CD8-positive, alpha-beta T cell (primary cell): ENCODE measurements at places on chromosomes 12 and 14.
A peak's percentile ranks its signal among the peaks of the same experiment; 100 is the strongest.

DNA sequence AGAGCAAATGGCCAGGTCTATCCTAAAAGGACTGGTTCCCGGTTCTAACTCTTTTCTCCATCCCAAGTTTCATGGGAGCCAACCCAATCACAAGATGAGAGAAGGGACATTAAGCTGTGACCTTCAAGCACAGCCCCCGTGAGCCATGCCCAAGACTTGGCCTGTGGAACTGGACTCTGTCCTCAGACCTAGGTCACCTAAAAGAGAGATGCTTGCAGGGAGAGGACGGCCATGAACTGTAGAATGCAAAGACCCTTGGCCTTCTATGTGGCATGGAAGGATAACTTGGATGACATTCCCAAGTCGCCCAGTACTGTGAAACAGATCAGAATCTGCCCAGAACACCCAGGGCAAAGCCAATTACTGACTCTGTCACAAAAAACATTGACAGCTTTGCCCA, 263.5 kb downstream of the DPF3 start:
- DNase-seq: no peak

- peak; percentile 81 for DNase-seq
These were observed 1.3 kb downstream of the ESYT1 start for GRCh38 chr12:56129206-56129941.

DNA sequence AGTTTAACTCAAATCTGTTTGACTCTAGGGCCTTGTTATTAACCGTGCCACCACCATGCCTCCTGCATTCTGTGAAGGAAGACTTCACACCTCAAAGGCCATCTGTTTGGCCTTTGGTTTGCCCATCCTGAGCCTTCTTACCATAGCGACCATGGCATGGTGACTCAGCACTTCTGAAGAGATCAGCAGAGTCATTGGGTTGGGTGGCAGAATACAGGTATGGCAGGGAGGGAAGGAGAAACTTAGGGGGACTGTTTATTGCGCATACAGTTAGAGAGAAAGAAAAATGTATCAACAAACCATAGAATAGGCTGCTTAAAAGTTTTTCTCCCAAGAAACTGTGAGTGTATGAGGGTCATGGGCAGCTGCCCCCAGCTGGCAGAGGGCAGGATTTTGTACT, 49.2 kb downstream of the DAD1 start:
- no peak for DNase-seq

DNA sequence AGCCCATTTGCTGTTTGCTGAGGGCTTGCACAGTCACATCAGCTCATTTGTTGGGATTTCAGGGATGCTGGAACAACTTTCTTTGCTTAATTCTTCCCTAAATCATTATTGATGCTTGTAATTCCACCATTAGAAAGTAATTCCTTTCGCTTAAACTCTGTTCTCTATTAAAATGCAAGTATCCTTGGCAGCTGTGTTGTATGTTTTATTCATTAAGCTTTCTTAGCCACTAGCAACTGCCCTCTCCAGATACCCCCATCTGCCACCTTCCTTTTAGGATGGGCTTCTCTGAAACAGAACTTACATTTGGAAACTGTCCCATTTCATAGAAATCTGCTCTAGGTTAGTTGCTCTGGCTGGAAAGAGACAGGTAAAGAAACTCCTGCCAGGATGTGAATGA, 43.7 kb downstream of the ADCK1 start:
- DNase-seq: no peak

- DNase-seq: no peak
These were observed 617.6 kb downstream of the LRFN5 start for GRCh38 chr14:42224053-42224888.

DNA sequence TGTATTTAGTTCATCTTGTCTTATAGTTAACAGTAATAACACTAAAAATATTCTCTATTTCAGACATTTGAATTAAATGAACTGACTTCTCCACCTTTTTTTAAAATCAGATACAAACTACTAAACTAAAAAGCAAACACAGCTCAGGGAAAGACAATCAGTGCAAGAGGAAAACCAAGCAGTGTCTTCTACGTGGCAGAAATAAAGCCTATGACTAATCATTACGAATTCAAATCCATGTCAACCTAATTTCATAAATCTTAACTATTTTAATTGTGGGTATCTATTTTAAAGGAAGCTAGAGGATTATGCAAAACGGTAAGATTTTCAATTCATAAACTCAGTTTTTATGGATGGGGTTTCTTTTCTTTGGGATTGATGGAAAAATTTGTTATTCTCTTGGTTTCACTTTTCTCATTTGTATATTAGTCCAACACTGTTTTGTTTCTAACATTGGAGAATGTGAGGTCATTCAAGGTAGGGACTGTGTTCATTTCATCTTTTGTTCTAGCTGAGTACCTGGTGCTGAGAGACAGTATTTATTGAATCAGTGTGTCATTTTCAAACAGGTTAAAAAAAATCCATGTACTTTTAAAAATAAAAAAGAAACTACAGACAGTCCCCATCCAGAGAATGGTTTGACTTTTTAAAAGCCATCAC, 12.8 kb upstream of the PALS1 start:
- no peak for DNase-seq
